ENCODE measurements at places on chromosomes 7 and 10.

- DNase-seq: no peak
Observed at GRCh38 chr7:133983685-133984419, 143.3 kb upstream of the LRGUK start.

- DNase-seq: no peak
Observed at GRCh38 chr7:102165136-102165535, 121.5 kb upstream of the SH2B2 start.

DNA sequence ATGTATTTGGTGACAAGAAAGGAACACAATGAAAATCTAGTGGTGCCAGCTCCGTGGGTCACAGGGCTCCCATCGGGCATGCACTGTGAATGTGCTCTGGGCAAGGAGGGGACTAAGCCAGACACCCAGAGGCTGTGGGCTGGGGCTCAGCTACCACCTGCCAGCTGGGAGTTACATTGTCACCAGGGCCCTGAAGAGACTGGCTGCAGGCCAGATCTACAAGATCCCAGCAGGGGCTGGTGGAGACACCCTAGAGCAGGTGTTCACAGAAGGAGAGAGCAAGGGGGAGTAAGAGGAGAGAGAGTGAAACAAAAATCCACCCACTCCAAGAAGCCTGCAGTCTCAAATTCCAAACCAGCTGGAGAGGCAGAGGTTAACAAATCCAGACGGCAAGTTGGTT, 116.6 kb upstream of the ADCY1 start:
- DNase-seq: no peak

- no peak for DNase-seq
Observed at GRCh38 chr10:8043569-8044306, 10.8 kb upstream of the GATA3 start.

- DNase-seq: no peak
Observed at GRCh38 chr10:21724687-21725367, 190.8 kb downstream of the MLLT10 start.

GRCh38 chr10:97185326-97186058, at the start of gene SLIT1:
Gene SLIT1, minus strand, starts transcription at chr10:97185959. Its CDS starts 285 bp downstream, at chr10:97185674.
- DNase-seq: no peak

GRCh38 chr10:124283215-124283948, 135.3 kb downstream of the OAT start:
- DNase-seq: no peak

Measured in effector CD8-positive, alpha-beta T cell (primary cell).